ENCODE measurements at places on chromosomes 12 and 14.

DNA sequence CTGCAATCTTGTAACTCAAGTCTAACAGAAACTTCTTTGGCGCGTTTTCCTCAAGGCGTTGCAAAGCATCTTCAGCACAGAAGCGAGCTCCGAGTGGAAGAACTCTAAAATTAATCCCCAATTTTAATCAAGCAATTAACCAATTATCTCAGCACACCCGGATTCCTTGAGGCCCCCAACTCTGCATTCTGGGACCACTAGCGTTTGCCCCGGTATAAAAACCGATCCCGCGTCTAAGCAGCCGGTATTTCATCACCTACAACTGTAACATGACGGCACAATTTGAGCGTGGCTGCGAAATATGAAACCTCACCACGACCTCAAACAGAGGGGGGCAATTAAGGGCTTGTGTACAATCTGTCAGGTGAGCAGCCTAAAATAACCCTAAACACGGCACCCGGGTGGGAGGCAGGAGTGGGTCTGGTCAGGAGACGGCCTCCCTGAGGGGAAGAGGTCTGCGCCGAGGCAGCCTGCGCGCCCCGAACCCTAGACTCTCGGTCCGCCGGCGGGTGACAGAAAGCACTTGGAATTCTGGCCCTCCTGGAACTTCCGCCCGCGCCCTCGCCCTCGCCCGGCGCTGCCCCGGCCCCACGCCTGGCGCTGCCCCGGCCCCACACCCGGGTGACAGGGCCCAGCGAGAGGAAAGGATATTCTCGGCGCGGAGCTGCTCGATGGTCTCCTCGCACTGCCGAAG, 594 bp downstream of the ZCCHC8 start:
- DNase-seq, result no peak

DNA sequence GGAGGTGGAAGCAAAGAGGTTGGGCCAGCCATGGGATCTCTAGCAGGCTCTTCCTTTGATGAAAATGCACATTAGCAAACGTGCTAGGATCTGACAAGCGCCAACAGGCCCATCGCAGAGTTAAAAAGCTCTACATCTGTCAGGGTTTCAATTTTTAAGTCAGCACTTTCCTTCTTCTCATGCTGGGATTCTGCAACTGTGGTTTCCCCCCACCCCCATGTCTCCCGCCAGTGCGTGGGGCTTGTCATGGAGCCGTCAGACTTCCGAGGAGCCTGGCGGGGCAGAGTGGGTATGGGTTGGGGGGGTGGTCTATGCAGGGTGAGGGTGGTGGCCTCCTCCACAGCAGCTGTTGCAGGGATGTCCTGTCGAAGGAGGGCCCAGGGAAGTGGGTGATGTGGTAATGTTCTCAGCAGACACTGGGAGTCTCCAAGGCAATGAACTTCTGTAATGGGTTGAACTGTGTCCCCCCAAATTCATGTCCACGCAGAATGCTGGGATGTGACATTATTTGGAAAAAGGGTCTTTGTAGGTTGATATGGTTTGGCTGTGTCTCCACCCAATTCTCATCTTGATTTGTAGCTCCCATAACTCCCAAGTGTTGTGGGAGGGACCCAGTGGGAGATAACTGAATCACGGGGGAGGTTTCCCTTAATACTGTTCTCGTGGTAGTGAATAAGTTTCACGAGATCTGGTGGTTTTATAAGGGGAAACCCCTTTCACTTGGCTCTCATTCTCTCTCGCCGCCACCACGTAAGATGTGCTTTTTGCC, 115.2 kb upstream of the MAP1LC3B2 start:
- no peak for DNase-seq

GRCh38 chr12:124566997-124567672, at the start of gene NCOR2:
Gene NCOR2 (minus strand): TSS chr12:124567612. CDS start chr12:124495251, 72,361 bp downstream.
- DNase-seq, result no peak

- no peak for DNase-seq
Observed at GRCh38 chr12:93122569-93123091, 193.5 kb upstream of the EEA1 start.

DNA sequence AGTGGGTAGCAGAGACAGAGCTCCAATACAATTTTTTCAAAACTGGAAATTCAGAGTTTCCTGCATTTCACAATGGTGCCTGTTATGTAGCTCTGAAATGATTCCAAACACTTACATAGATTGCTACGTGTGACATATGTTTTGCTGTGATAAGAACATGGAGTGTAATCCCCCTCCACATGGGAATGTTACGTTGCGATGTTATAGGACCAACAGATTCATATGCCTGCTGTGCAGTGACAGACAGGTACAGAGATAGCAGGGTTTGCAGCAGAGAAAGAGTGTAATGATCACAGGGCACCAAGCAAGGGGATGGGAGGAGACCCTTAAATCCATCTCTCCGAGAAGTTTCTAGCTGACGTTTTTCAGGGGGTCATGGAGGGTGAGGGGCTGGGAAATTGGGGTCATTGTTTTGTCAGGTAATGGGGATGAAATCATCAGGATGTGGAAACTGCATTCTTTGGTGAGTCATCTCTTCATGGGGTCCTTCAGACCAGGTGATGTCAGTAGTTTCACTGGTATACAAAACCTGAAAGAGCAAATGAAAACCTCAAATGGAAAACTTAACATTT, 76.6 kb upstream of the OSBPL8 start:
- no peak for DNase-seq

- DNase-seq, result no peak
Observed at GRCh38 chr12:27998170-27998569, 25.6 kb upstream of the PTHLH start.

GRCh38 chr14:93803408-93804318, 15.4 kb upstream of the PRIMA1 start:
- no peak for DNase-seq

DNA sequence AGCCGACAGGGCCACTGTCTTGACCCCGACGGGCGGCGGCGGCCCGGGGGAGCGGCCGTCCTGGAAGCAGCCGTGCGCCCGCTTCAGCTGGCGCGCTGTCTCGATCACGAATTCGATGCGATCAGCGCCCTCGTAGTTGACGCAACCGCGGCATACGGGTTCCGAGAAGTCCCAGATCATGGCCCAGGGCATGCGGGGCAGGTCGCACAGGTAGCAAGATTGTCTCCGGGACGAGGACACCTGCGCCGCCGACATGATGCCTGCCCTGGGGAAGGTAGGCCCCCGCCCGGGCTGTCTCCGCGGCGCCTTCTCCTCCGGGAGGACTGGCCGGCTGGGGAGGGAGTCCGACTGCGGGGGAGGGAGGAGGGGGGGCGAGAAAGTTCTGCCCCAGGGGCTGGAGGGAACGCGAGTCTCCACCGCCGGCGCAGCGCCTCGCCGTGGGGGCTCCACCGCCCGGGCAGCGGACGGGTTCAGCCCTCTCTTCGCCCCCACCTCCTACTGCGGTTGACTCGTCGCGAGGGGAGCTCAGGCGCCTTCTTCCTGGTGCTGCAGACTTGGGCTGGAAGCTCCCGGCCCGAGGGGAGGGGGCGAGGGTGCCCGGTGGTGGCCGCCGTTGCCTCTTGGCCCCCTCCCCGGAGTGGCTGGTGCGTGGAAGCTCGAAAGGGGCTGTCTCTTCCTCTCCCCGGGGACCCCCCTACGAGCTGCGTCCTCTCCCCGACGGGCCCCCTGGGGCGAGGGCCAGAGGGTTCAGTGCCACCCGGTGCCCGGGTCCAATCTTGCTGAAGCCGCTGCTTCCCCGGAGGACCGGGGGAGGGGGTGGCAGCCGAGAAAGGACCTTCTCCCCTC, 747 bp downstream of the IRF2BPL start:
- no peak for DNase-seq

GRCh38 chr12:86838711-86839110, 582.5 kb upstream of the MGAT4C start:
- no peak for DNase-seq

DNA sequence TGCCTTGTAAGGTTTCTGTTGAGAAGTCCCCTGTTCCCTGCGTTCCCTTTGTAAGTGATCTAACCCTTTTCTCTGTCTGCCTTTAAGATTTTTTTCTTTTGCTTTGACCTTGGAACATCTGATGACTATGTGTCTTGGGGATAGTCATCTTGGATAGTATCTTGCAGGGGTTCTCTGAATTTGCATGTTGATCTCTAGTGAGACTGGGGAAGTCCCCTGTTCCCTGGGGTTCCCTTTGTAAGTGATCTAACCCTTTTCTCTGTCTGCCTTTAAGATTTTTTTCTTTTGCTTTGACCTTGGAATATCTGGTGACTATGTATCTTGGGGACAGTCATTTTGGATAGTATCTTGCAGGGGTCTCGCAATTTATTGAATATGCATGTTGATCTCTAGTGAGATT, 38.2 kb upstream of the TMX1 start:
- no peak for DNase-seq

DNA sequence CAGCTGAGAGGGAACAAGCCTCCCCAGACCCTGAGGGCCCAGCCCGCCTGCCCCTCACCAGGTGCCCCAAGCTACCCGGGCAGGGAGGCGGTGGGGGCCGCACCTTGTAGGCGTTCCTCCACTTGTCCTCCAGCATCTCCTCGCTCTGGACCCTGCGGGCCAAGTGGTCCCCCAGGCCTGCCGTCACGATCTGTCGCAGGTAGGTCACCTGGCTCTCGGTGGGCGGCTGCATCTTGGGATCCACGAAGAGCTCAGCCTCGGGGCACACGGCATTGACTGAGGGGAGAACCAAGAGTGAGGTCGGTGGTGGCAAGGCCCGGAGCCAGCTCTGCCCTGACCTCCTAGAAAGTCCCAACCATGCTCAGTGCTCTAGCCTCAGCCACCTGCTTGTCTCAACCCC, 36.6 kb downstream of the DHX37 start:
- DNase-seq, result no peak

DNA sequence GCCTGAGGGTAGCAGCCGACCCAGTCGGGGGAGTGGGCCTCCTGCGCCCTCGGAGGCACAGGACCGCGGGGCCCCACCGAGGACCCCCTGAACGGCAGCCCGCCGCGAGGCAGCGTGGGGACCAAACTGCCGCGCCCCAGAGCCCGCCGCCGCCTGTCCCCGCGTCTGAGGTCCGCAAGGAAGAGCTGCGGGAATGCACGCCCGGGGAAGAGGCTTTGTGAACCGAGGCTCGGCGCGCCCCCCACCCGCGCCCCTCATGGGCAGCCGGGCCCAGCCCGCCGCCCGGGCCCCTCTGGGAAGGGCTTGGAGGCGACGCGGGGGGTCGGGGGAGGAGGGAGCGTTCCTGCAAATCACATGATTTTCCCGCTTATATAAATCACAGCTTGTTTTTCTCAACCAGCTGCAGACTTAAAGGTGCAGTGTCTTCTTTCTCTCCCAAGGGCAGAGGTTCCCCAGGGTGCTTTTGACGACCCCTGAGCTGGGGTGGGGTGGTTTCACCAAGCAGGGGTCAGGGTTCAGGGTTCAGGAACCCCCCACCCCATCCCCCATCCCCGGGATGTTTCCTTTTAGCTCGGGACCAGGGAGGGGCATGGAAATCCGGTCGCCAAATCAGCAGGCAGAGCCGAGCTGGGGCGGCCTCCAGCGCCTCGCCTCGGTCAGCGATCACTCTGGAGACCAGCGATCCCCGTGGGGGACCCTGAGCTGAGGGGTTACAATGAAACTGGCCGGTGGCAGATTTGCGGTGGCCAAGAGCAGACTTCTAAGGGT, 44.7 kb upstream of the ATP23 start:
- DNase-seq, result no peak

DNA sequence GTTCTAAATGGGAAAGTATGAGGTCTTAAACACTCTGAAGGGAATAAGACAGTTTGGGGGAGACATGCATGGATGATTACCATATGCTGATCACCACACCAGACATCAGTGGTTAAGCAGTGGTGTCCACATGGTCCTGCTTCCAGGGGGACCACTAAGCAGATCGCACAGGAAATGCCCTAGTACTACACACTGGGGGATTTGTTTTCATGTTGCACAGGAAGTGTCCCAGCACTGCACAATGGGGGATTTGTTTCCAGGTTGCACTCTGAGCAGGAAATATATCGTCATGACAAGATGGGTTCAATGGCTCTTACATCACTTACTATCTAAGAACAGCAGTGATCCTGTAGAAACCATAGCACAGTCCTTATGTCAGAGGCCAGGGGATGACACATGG, 245.5 kb downstream of the BCL11B start:
- DNase-seq, result no peak

DNA sequence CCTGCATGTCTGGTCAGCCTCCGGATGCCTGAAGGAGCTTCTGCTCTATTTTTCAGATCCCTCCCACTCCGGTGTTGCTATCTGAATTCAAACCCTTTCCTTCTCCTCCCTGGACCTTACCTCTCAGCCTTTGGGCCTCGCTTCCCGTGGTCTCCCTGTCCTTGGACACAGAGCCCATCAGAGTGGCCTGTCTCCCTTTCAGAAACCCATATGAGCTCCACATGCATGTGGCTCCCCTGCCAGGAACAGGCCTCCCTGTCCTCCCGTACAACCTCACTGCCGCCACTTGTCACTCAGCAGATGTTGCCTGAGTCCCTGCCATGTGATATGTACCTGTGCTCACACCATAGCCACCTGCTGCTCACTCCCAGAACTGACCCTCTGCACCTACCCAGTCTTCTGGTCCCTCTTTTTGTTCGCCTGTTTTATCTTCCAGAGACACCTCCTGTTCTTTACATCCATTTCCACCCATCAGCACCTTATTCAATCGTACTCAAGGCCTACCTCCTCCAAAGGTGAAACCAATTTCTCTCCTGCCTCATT, 182.5 kb downstream of the ZFP36L1 start:
- no peak for DNase-seq

DNA sequence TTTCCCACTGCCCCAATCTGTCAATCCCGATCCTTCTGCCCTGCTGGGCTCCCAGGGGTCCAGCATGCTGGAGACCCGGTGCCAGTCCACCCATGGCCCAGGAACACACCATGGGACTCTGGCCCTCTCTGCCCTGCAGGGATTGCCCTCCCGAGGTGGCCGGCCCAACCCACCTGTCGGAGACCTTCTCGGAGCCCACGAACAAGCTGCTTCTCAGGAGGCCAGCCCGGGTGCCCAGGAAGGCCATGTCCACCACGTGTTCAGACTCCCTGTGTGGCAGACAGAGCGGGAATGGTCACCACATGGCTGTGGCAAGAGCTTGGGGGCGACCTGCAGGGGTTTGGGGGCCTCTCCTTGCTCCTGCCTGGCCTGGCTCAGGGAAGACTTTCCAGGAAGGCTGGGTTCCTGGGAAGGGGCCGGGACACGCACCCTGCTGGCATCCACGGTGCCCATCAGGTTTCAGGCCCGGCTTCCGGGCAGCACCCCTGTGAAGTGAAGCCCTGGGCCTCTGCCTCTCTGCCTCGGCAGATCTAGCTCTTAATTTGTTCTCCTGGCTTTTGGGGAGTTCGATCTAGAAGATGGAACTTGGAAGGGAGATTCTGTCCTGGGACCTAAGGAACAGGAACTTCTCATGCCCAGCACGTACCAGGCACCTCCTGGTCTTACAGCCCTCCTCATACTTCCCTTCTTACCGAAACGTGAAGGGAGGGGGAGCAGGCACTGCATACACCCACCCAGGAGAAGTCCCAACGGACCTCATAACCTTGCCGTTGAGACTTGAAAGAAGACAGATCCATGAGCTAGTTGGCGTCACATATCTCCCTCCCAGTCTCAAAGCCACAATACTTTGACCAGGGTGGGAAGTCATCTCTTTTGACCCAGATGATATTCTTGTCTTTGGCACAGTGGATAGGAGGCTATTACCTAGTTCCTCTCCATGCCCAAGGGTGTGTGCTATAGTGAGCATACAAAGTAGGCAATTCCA, 26.3 kb downstream of the LRTM2 start:
- no peak for DNase-seq

GRCh38 chr12:115761784-115762183, 515.7 kb downstream of the MED13L start:
- DNase-seq, result no peak
